ENCODE measurements at places on chromosomes 16 and 17.

DNA sequence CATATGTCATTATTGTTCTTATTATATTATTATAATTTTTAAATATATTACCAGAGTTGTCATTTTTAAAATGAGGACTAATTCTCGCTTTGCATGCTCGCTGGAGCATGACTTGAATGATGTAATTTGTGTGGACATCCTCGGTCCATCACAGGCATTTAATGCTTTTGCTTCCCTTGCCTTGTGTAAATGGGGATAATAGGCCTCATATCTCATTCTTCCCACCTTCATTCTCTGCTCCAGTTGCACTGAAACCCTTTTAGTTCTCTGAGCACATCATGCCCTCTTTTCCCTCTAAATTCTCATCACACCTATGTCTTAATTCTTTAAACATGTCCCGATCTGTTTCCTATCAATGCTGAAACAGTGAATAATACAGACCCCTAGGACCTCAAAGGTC lies 285.4 kb downstream of the HS3ST4 start:
- no peak for DNase-seq

- no peak for DNase-seq
These were observed 3.6 kb upstream of the DUSP14 start for GRCh38 chr17:37485938-37486570.

- no peak for DNase-seq
These were observed 9.0 kb downstream of the KRTAP9-7 start for GRCh38 chr17:41284546-41284945.

- DNase-seq = no peak
These were observed 15.9 kb downstream of the VEZF1 start for GRCh38 chr17:57972151-57972550.

- no peak for DNase-seq
These were observed 234.9 kb downstream of the IRF8 start for GRCh38 chr16:86133847-86134375.

GRCh38 chr16:54817940-54818574 lies 112.6 kb upstream of the IRX5 start:
- DNase-seq = no peak

DNA sequence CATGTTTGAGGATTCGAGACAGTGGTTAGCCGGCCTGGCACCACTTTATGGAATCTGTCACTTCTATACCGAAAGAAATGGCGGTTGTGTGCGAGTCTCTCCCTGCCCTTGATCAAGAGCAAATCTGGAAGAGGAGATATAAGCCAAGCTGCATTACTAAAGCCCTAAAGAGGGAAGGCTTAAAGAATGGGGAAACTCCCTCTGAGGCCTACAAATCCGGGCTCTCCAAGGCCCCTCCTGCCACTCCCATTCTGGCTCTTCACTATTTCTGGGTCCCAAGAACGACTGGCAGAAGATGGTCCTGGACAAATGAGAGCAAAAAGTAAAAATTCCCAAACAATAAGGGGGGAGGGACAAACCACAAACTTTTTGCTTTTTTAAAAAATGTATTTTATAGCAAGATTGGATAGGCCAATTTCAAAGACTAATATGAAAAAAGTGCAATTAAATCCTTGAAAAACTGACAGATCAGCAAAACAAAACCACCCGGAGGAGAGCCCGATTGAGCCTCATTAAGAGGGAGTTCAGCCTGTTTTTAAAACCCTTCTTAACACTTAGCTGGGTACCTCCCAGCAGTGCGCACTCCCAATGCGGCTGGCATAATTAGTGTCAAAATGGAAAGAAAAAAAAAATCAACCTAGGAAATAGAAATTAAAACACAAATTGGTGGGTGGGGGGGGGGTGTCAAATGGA lies 193.5 kb downstream of the ZFHX3 start:
- DNase-seq = no peak

- no peak for DNase-seq
These were observed 195.2 kb downstream of the WWOX start for GRCh38 chr16:78294538-78295225.

DNA sequence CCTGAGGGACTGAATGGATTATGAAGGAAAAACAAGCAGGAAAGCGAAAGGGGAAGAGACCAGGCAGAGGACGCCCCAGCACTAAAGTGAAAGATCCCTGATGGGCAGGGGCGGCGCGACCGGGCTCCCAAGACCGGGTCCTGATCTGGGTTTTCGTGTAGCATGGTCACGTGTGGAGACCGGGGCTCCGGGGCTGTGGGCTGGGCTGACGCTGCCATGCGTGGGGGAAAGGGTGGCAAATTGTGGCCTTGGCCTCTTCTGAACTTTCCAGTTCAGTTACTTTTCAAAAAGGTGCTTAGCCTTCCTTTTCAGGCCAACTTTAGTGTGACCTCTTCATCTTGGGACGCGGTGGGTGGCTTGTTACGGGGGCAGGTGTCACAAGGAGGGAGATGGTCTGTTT lies 57.5 kb downstream of the METRNL start:
- no peak for DNase-seq

DNA sequence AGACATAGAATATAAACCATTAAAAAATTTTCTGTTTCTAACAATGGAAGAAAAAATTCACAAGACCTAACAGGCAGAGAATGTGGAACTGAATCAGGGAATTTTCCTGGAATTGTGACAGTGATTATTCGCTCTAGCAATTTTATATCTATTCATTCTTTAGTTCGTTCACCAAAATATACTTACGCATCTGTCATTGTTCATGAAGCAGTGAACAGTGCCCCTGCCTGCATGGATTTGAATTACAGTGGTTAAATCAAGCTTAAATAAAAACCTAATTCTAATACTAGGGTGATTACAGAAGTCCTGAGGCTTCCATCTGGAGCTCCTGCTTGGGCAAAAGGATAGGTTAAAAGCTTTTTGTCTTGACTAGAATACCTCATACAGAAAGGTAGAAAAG lies 48.6 kb downstream of the ABCA8 start:
- DNase-seq = no peak

DNA sequence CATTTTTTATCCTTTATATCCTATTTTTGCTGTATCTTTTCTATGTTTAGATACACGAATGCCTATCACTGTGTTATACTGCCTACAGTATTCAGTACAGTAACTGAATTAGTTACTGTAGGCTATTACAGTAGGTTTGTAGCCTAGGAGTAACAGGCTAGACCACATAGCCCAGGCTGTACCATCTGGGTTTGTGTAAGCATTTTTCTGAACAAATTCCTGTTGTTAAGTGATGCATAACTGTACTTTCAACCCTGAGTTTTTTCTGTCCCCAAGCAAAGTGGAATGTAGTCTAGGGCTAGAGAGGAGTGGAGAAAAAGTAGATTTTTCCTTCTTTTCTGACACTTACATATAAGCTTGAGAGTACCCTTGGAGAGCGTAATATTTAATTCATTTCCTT lies 282.1 kb downstream of the HS3ST3B1 start:
- DNase-seq = no peak

- peak; percentile 51 for DNase-seq
These were observed 16.4 kb downstream of the RARA start for GRCh38 chr17:40325156-40326013.

DNA sequence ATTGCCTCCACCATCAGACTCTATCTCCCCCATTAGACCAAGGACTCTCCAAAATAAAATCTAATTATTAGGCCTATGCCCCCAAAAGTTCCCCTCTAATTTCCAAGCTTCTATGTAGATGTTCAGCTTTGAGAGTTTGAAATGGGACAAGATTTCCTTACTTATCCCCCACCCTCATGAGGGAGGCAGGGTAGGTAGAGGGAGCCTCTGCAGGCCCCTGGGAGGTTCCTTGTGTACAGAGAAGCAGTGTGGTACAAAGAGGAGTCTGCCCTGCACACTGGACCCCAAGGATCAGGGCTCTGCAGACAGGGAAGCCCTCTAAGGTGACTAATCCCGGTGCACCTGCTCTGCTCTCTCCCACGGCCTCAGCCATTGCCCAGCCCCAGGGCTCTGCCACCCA lies 2.5 kb downstream of the KRT17 start:
- no peak for DNase-seq

DNA sequence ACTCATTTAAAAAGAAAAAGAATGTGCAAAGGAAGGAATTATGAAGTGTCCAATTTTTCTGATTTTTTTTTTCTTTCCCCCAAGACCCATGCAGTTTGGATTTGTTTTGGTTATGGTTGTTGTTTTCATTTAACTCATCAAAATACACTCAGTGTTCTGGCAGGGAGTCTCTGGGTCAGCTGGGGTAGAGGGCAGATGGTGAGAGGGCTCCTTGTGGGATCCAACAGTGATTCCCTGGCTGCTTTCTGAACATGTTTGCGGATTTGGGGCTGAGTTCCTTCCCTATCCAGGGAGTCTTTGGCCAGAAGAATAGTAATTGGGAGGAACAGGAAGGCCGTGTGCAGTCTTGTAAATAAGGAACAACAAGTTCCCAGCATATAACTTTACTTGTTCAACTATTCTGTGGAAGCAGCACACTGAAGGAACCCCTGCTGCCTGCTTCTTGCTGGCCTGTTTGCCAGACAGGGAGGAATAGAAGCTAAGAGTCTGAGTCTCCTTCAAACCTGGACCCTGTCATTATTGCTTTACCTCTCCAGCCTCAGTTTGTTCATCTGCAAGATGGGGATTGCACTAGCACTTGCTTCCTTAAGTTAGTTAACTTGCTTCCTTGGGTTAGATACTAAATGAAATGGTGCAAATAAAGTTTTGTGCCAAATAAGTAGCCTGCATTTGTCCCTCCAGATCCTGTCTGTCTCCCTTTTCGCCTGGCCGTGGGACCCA lies 32.1 kb downstream of the C17orf67 start:
- DNase-seq = no peak

GRCh38 chr17:71600137-71600789 lies 520.6 kb upstream of the SOX9 start:
- DNase-seq = no peak

DNA sequence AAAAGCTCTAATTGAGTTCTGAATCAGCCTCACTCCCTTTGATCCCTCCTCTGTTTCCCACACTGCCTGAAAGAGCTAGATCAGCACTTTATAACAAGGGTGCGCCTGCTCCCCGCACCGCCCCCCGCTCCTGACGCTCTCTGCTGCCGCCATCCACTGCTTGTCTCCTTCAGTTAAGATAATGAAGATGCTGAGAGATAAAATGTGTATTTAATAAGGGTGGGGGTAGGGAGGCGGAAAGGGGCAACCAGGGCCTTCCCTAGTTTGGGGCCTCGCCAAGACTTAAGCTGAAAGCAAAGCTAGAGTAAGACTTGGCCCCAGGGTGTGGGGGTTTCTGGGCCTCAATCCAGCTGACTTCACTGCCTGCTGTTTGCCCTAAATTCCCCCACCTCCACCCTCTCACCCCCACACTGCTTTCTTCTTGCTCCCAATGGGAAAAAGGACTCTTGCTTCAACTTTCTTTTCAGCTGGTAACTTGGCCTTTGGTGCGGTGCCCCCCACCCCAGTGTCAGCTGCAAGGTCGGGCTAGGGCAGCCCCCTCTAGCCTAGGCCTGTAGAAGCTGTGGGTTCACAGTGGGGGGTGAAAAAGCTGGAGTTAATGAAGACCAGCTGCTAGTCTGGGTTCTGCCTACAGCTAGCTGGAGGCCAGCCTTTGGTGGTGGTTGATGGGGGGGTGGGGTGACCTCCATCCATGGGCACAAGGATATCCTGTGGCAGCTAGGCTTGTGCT lies 1.8 kb upstream of the RARA start:
- no peak for DNase-seq

DNA sequence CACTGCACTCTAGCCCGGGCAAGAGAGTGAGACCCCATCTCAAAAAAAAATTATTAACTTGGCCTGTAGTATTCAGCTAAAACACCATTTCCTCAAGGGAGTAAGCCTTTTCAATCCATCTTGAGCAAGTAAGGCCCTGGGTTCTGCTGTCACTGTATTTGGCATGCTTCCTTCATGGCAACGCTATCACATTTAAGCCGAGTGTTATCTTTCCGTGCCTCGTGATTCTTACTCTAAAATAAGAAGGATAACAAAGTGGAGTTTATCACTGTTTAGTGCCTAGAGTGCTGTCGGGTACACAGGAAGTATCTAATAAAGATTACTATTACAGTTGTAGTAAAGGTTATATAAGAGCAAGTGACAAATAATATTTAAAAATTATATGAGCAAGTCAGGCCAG lies 8.8 kb downstream of the VPS53 start:
- no peak for DNase-seq

GRCh38 chr16:9647981-9648701 lies 534.1 kb downstream of the GRIN2A start:
- DNase-seq = peak; percentile 2

DNA sequence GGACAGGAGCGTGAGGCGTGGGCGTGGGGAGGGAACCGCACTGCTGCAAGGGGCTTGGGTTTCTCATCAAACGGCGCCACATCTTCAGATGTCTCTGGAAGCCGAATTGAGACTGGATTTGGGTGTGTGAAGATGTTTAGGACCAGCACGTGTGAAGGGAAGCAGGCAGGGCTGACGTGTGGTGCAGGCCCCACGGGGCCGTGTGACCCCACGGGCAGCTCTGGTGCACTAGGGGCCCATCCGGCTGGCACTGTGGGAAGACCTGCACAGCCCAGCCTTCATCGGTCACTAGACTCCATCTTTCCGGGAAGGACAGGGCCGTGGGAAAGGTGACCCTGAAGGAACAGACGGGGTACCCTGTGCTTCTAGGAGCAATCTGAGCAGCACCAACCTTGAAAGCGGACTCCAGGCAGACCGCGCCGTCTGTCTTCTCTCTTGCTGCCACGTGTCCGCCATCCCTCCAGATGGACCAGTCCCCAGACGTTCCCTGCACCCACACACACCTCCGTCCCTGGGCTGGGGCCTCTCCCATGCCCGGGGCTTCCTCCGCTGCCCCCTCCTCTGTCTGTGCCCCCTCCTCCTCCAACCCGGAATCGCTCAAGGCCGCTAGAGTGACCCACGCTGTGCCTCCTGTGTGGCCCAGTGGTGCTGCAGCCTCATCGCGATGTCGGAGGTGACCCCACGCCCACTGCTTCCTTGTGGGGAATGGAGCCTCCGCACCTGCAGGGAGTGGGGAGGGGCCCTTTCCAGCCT lies 23.4 kb upstream of the CBFA2T3 start:
- no peak for DNase-seq

GRCh38 chr16:84062734-84063640 lies 20.4 kb upstream of the SLC38A8 start:
- peak; percentile 54 for DNase-seq

- no peak for DNase-seq
These were observed 9.4 kb upstream of the NPTX1 start for GRCh38 chr17:80485846-80486245.

GRCh38 chr17:59427996-59428395 lies 96.5 kb downstream of the YPEL2 start:
- DNase-seq = no peak

DNA sequence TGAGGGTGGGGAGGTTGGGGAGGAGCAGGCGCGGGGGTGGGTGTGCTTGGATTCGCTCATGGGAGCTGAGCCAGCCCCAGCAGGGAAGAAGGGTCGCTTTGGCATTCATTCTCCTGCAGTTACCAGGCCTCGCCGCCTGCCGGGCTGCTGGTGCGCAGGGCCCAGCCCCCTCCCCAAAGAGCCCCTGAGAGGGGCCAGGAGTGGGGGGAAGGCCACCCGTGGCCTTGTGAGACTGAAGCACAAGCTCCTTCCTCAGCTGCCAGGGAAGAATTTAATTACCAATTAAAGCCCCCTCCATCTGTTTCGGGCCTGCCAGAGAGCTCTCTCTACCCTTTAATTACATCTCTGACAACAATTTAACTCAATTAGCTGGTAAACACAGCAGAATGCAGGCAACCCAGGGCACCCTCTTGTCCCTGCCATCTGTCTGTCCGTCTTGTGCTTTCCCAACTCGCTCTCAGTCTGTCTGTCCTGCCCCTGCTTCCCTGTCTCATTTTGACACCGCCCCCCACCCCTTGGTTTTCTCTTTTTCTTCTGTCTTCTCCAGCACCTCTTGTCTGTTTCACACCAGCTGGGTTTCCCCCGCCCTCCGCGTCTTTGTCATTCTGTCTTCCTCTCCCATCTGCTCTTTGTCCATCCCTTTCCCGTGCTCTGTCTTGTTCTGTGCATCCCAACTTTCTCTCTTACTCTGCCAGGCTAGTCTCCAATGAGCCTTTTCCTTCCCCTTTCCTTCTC lies 32.7 kb downstream of the CDK5RAP3 start:
- no peak for DNase-seq
